ENCODE measurements at places on chromosomes 12 and 14.

GRCh38 chr14:96762650-96763049 lies 34.5 kb upstream of the VRK1 start:
- DNase-seq: no peak

DNA sequence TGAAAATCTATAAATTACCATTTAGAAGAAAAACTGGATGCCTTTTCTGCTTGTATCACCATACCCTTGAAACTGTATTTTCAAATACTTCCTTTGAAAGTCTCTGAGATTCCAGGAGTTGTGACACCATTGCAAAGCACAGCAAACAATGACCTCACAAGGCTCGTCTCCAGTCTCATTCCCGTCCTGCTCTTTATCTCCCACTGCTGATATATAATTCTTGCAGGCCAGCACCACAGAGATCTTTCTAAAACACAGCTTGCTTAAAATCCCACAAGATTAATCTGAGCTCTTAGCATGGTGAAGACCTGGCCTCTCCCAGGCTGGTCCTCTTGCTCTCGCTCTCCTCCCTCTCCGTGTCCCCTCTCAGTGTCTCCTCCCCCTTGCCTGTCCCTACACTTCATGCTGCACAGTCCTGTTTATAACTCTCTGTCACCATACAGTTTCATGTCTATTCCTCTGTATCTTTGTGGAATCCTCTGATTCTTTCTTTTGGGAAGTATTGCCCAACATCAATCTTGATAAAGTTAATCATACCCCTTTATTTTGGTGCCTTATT lies 51.8 kb downstream of the ZFYVE21 start:
- DNase-seq: no peak

DNA sequence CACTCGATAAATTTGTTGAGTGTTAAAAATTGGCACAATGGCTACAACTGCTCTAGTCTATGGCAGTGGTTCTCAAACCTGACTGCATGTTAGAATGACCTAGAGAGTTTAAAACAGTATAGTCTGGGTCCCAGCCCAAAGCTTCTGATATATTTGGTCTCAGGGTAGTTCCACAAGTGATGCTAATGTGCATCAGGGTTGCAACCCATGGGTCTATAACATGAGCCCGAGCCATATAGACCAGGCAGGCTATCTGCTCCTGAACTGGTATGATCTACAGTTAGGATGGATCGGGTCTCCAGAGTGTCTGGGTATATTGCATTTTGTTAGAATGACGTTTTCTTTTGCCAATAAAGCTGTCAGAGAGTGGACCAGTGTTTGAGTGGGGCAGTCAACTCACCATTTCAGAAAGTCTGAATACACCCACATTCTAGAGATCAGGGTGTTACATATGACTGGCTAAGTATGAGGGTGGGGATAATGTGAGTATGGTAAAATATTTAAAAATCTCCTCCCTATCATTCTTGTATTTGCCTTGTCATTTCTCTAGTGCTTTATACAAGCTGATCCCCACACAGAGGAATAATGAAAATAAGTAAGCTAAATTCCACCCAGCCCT lies 80.9 kb downstream of the FRMD6 start:
- DNase-seq: no peak

DNA sequence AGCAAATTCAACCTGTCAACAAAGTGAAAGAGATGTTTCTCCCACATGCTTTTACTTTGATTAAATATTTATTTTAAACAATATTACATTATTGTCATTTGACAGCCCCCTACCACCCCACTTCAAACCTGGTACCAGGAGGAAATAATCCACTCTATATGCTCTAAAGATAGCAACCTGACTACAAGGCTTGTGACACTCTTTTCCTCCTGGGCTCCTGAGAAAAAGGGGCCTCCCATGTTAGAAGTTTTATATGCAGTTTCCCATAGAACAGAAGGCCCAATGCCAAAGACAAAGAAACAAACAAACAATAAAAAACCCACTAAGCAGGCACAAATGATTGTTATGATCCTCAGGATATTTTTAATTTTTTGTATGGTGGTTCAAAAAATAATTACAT lies 73.6 kb downstream of the RPS29 start:
- DNase-seq: no peak

- DNase-seq: no peak
These were observed 42.5 kb downstream of the MAP4K5 start for GRCh38 chr14:50489851-50490250.

GRCh38 chr14:65703521-65703920 lies 291.0 kb downstream of the FUT8 start:
- DNase-seq: no peak

DNA sequence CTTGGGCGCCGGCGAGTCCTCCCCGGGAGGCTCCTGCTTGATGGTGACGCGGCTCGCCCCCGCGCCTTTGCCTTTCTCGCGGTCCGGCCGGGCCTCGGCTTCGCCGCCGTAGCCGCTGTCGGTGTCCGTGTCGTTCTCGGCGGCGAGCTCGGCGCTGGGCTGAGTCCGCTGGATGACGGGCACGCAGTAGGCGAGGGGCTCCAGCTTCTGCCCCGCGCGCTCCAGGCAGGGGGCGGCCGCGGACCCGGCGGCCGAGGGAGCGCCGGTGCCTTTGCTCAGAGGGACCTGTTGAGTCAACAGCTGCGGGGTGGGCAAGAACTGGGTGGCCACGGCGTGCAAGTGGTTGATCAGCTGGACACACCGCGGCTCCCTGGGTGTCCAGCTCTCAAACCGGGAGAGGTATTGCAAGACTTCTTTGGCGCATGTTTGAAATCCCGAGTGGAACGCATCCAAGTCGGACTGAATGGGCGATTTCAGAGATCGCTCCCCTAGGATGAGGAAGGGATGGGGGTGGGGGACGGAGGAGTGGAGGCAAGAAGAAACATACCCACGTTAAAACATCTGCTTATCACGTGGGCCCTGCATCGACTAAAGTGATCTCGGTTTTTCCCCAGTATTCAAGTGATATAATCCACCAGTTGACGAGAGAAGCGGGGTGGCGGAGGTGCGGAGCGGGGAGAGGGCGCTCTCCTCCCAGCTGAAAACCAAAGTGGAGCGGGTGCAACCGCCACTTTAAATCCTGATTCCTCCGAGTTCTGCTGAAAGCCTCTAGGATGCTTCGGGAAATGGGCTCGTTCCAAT lies 2.0 kb downstream of the BHLHE41 start:
- peak; percentile 61 for DNase-seq

DNA sequence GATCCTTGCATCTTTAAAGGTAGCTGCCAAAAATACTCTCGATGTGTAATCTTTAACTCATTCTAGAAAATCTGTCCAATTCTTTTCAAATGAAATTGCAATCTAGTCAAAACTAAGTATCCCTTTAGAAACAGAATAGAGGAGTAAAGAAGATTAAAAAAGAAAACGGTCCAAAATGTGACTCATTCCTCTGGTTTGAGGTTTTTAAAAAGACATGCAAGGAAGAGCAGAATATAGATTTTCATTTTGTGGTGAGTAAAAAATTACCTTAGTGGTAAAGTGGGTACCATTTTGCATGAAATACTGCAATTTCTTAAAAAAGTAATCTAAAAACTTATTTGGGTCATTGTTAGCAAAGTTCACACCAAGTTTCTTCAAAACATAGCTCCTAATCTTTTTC lies 108.4 kb downstream of the BRMS1L start:
- no peak for DNase-seq

GRCh38 chr12:106267535-106267934 lies 19.7 kb upstream of the CKAP4 start:
- DNase-seq: no peak

DNA sequence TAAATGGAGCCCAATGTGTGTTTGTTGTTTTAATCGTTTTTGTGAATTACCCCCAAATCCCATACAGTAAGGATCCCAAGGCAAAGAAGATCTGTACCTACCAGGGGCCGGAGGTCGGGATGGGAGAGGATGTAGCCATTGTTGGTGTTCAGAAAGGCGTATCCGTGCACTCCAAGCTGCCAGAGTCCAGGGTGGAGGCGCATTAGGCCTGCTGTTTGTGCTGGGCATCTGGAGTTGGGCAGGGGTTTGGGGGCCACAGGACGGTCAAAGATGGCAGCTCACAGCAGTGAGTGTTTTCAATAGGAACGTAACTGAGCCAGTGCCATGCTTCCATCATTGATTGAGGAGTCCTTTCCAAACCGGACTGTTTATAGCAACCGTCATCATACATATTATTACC lies 40.2 kb downstream of the CACNA2D4 start:
- no peak for DNase-seq

- DNase-seq: peak; percentile 87
These were observed 17.2 kb upstream of the ELK3 start for GRCh38 chr12:96177013-96177412.

DNA sequence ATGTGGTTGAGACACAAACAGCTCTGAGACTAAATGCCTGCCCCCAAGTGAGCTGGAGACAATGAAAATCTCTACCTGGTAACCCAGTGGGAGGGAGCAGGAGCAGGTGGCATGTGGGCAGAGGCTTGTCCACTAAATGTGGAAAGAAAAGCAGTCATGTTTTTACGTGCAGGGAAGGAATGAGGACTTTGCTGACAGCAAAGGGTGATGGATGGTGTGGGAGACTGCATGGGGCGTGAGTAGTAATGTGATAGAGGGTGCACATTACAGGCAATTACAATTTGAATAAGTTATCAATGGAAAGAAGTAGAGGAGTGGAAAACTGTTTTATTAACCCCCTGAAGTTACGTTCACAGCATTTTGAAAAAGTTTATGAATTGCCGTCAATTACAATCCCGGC lies 176.6 kb downstream of the NRXN3 start:
- no peak for DNase-seq

GRCh38 chr14:68359022-68359836 lies 433.6 kb downstream of the ZFP36L1 start:
- no peak for DNase-seq

GRCh38 chr14:30193101-30193500 lies 265.5 kb upstream of the PRKD1 start:
- DNase-seq: no peak

- DNase-seq: peak; percentile 79
These were observed 22.2 kb upstream of the PLEKHG3 start for GRCh38 chr14:64681796-64682710.

DNA sequence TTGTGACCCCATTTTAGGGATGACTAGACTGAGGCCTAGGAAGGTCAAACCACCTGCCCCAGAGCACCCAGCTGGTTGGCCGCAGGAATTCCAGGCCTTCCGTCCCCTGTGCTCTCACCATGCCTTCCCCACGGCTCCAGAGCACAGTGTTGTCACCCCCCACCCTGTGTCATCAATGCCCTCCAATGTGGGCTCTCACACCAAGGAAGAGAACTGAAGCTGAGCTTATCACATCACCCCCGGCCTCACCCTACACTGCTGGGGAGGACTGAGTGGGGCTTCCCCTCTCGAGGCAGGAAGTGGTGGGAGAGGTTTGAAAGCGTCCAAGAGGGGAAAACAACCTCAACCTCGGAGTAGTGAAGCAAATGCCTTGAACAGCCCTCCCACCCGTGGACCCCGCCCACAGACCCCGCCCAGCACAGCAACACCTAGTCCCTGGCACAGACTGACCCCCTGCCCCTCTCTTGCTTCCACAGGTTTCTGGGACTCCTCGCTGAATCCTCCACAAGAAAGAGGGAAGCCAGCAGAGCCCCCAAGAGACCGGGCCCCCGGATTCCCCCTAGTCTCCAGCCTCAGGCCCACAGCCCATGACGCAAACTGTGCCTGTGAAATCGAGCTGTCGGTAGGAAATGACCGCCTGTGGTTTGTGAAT lies 97.2 kb downstream of the LGMN start:
- DNase-seq: no peak

- DNase-seq: no peak
These were observed 9.8 kb upstream of the IQSEC3 start for GRCh38 chr12:56683-57346.

- no peak for DNase-seq
These were observed 120.2 kb downstream of the DAAM1 start for GRCh38 chr14:59308673-59309072.

GRCh38 chr12:77919450-77919849 lies 88.8 kb downstream of the NAV3 start:
- DNase-seq: no peak

DNA sequence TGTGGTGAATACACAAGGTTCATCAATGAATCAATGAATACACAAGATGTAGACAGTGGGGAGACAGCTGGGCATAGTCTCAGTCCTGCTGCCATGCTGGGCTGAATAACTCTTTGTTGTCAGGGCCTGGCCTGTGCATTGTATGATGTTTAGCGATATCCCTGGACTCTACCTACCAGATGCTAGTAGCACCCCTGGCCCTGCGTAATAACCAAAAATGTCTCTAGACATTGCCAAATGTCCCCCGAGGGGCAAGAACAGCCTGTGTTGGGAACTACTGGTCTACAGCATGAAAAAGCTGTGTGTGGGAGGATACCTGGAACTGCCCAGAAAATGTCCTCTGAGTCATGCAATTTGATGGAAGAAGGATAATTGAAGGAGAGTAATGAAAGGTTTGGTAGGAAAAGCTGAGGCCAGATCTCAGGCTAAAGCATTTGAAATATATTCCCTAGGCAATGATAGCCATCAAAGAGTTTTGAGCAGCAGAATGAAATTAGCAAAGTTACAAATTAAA lies 128.2 kb downstream of the TMEM30B start:
- no peak for DNase-seq

DNA sequence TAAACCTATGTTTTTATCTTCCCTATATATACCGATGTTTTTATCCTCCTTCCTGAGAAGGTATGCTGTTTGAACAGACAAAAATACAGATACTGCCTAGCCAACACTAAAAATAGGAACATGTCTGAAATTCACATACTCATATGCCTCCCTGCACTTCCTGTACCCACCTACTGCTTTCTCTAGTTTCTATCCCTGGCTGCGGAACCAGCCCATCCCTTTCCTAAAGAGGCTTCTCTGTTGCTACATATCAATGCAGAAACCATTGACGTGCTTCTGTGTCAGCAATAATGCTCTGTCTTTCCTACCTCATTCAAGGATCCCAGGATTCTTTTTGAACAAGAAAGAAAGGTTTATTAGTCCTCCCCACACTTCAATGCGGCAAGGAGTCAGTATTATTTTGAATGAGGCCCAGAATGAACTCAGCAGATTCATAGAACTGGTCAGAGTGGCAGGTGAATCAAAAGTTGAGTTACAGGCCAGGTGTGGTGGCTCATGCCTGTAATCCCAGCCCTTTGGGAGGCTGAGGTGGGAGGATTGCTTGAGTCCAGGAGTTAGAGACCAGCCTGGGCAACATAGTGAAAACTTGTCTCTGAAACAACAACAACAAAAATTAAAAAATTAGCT lies 67.8 kb upstream of the NAP1L1 start:
- no peak for DNase-seq

- DNase-seq: no peak
These were observed 27.7 kb upstream of the DHRS2 start for GRCh38 chr14:23608454-23608853.

- no peak for DNase-seq
These were observed 311.9 kb downstream of the BCL11B start for GRCh38 chr14:98959958-98960616.

- DNase-seq: peak; percentile 7
These were observed 319.9 kb downstream of the KCNC2 start for GRCh38 chr12:74889563-74890236.

- DNase-seq: no peak
These were observed 16.5 kb downstream of the MORN3 start for GRCh38 chr12:121652767-121653497.
